ENCODE measurements at places on chromosomes 3 and 15.

- peak; percentile 80 for DNase-seq
Observed at GRCh38 chr3:12159227-12159601, 502 bp upstream of the TIMP4 start.

DNA sequence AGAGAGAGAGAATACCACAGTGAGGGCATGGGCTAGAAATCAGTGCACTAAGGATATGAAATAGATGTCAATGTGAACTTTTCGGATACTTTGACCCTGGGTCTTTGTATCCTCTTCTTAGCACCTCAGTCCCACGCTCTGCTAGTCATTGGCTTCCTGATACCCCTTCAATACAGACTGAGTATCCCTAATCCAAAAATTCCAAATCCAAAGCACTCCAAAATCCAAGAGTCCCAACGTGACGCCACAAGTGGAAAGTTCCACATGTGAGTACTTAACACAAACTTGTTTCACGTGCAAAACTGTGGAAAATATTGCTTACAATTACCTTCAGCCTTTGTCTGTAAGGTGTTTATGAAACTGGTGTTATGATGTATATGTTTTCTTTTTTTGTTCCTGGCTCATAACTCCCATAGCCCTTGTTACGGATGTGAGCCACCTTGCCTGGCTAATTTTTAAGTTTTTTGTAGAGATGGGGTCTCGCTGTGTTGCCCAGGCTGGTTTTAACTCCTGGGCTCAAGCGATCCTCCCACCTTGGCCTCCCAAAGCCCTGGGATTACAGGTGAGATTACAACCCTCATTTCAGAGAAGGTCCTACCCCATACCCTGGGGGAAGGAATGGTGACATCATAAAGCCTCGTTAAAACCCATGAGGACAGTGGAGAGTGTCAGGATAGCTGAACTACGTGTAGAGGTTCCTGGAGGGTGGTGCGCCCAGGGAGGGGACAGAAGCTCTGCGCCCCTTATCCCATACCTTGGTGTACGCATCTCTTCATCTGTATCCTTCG, 10.2 kb upstream of the IRAK2 start:
- DNase-seq, result no peak

DNA sequence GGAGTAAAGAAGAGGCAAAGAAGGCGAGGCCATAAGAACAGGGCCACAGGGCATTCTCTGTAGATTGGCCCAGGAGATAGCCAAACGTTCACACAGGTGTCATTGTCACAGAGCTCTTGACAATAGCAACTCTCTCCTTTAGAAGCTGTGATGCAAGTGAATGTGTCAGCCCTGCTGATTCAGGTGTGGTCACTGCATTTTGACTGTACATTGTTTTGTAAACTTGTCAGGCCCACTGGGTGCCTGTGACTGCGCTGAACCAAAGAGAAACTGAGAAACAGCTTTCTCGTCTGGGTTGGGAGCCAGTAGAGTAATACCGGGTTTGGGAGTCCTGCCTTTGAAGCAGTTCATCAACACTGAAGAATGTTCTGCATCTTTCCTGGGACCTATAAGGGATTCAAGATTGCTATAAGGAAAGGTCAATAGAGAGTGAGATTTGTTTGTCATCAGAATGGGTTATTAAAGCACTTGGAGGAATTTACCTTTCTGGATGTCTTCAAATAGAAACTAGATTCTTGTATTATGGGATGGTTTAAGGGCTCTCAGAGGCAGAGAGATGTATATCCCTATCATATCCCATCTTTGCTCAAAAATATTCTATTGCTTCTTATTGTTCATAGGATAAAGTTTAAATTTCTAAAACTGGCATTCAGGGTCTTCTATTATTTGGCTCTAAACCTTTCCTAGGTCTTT, 45.4 kb downstream of the TMEM45A start:
- no peak for DNase-seq

- no peak for DNase-seq
Observed at GRCh38 chr15:33467816-33468163, 157.0 kb downstream of the RYR3 start.
